Neural progenitor cell (in vitro differentiated cells): ENCODE measurements at places on chromosomes 7 and 10. TPM values are rescaled to one million over a fixed set of nuclear protein-coding genes. Genes with fewer than 3 reads are reported as not detected.

The HHEX gene
- total RNA-seq, result not detected in 2 replicates

The NOM1 gene
- 10.9 and 18.5 TPM in 2 replicates for total RNA-seq

The ACBD7 gene
- total RNA-seq, result 68.7 and 97.3 TPM in 2 replicates

The VKORC1L1 gene
- 14.2 and 16.0 TPM in 2 replicates for total RNA-seq

The DNAJC12 gene
- total RNA-seq, result 3.5 and 3.7 TPM in 2 replicates
